ENCODE measurements at places on chromosomes 2 and 18.

DNA sequence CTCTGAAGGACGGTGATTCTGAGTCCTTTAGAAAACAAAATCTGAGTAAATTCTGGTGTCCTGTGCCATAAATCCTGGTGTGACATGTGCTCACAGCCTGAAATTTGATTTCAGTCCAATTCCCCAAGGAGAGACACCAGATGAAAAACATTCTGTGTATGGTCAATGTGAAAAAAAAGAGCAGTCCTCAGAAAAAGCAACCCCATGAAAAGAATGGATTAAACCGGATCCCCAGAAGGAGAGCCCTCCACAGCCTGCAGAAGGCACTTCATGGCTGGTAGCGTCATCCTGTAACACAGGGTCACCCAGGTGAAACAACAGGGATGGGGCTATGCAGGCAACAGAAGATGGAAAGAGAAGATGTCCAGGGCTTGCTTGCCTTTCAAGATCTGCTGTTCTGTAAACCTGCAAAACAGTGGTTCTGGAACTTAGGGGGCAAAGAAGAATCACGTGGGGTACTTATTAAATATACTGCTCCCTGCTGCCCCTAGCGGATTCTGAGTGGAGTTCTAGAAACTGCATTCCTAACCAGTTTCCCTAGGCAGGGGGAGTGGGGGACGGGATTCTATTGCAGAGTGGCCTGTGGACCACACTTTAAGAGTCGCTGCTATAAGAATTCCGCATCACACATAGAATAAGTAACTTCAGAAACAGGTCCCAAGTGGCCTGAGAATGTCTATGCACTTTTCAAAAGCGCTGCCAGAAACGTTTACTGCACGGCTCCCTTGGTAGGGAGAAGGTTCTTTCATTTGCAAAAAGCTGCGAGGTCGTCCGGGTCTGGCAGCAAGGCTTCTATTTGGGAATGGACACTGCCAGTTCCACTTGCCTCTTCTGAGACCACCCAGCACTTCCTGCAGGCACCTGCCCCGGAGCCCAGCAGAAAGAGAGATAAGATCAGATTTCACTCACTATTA is 118.9 kb upstream of the ARL5A start:
- DNase-seq, result no peak

GRCh38 chr2:85414761-85415553 is 3.6 kb upstream of the SH2D6 start:
- no peak for DNase-seq

DNA sequence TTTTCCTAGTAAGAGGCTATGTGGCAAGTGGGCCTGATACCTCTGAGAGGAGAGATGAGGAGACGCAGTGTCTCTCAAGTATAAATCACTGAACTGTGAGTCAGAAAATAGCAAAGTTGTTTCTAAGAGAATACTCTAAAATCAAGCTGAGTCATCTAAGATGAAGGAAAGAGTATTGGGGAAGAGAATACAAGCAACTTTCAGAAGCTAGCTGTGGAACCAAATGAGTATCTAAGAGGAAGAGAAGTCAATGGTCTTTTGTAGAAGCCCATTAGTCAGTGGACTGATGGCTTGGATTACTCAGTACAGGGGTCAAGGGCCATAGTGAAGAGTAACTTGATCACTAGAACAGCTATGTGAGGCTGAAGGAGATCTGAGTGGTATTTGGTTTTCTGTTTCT is 2.7 kb upstream of the DCC start:
- DNase-seq, result no peak

GRCh38 chr2:16350211-16350610 is 315.4 kb downstream of the CYRIA start:
- no peak for DNase-seq

DNA sequence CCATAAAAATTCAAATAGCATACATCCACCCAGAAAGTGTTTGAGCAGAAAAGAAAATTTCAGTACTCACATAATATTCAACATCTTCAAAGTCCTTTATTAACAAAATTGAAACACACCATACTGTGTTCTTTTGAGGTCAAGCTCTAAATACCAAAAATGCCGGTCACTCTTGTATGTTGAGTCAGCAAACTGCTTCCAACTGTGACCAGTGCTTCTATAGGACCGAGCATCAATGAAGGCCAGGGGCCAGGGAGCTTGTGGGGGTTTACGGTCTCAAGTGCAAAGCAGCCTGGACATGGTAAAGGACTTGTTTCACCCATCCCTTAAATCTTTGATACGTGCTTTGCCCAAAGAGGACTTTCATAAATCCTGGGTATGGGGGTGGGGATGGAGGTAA is 112.7 kb upstream of the REV1 start:
- DNase-seq, result no peak
